Epithelial cell of alveolus of lung (primary cell): ENCODE measurements at places on chromosomes 11 and 22. TPM values are rescaled to one million over a fixed set of nuclear protein-coding genes. Genes with fewer than 3 reads are reported as not detected.

The SYT9 gene
- not detected in 2 replicates for total RNA-seq

The CRYBA4 gene
- not detected in 2 replicates for total RNA-seq

The MS4A4A gene
- total RNA-seq = 10.5 TPM in 1 of 2 replicates, not detected in the other

The PGA4 gene
- not detected in 2 replicates for total RNA-seq

The KDM4E gene
- not detected in 2 replicates for total RNA-seq

The LMO2 gene
- 0.39 and 2.2 TPM in 2 replicates for total RNA-seq

The OR4D11 gene
- total RNA-seq = not detected in 2 replicates

The MPZL3 gene
- total RNA-seq = 0.08 and 1.9 TPM in 2 replicates

The TRPM5 gene
- total RNA-seq = not detected in 2 replicates

The KIF18A gene
- total RNA-seq = 6.1 and 14.0 TPM in 2 replicates

The GVQW3 gene
- total RNA-seq = 0.65 and 1.7 TPM in 2 replicates

The HBB gene
- not detected in 2 replicates for total RNA-seq

The CASP4 gene
- total RNA-seq = 128 and 239 TPM in 2 replicates

The DCDC1 gene
- total RNA-seq = 0.08 TPM in 1 of 2 replicates, not detected in the other

The TRPC6 gene
- 2.2 and 5.4 TPM in 2 replicates for total RNA-seq

The POU2AF2 gene
- not detected in 2 replicates for total RNA-seq

The WBP2NL gene
- 0.72 TPM in 1 of 2 replicates, not detected in the other for total RNA-seq

The SLC15A3 gene
- 8.5 and 9.2 TPM in 2 replicates for total RNA-seq

The APOL4 gene
- total RNA-seq = 0.13 and 0.24 TPM in 2 replicates

The C11orf52 gene
- total RNA-seq = not detected in 2 replicates

The BIRC3 gene
- total RNA-seq = 0.72 and 3.7 TPM in 2 replicates

The C22orf42 gene
- not detected in 2 replicates for total RNA-seq

The BEST1 gene
- total RNA-seq = 2.3 and 2.6 TPM in 2 replicates

The SOX10 gene
- not detected in 2 replicates for total RNA-seq

The OR5B21 gene
- not detected in 2 replicates for total RNA-seq

The ROM1 gene
- 2.7 and 11.6 TPM in 2 replicates for total RNA-seq

The C11orf65 gene
- 0.52 and 1.0 TPM in 2 replicates for total RNA-seq

The TMPRSS13 gene
- total RNA-seq = not detected in 2 replicates
